Activated effector memory CD4-positive, alpha-beta T cell treated with Interleukin-2 at 50 U/mL for 16 hours (primary cell): ENCODE measurements at places on chromosomes 16 and 17.

GRCh38 chr16:53780051-53780450, 76.1 kb downstream of the FTO start:
- DNase-seq: no peak

DNA sequence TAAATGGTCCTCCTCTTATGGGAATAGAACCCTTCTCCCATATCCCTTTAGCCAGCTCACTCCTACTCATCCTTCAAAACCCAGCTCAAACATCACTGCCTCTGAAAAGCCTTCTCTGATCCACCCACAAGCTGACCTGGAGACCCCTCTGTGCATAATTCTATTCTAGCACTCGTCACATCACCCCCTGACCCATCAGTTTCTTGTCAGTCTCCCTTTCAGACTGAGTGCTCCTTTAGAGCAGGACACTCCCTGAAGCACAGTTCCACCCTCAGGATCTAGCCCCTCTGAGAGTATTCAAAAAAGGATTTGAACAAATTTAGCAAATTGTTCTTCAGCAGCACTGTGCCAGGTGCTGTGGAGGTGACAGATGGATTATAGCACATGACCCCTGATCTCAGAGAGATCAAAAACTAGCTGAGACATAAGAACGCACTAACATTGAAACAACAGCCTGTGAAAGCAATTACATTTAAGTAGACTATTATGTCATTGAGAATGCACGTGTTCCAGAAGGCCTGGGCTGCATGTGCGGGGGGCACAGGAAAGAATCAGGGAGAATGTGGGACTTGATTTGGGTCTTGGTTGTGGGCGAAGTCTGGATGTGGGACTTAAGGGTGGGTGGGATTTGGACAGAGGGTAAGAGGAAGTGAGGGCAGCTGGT, 43.5 kb downstream of the MRPS23 start:
- no peak for DNase-seq

DNA sequence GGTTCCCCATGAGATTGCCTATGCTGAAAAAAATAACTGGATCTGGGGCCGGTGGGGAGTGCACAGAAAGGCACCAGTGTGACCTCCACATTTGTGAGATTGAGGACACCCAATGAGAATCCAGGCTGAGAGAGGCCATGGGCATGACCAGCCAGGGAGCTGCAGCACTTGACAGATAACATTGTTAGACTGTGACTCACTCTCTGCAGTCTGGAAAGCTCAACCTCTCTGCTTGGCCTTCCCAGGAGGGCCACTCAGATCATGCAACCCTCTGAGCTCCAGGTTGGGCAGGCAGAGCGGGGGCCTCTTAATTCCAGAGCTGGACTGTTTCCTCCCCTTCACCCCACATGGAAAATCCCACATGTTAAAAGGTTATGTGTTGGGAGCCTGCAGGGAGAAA, 30.1 kb downstream of the FZD2 start:
- DNase-seq: no peak

DNA sequence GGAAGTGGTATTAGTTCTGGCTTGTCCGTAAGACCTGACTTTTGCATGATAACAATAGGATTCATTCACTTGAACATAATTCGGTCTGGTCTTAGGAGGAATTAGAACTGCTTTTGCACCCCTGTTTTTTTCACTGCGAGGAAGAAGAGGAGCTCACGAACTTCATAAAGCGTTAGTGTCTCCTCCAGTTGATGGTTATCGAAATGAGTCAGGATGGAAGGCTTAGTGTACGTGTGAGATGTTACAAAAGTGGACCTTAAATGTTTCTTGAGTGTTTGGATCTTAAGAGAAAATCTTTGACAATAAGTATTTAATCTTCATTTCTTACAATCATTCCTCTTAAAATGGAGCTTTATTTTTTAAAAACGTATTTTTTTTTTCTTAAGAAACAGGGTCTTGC, 52.8 kb downstream of the USP10 start:
- no peak for DNase-seq

DNA sequence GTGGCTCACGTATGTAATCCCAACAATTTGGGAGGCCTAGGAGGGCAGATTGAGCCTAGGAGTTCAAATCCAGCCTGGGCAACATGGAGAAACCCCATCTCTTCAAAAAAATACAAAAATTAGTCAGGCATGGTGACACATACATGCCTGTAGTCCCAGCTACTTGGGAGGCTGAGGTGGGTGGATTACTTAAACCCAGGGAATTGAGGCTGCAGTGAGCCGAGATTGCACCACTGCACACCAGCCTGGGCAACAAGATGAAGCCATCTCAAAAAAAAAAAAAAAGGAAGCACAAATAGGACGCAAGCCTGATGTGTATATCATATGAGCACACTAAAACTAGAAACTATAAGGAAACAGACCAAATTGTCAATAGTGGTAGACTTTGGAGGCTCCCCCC, 17.1 kb upstream of the FLCN start:
- no peak for DNase-seq

DNA sequence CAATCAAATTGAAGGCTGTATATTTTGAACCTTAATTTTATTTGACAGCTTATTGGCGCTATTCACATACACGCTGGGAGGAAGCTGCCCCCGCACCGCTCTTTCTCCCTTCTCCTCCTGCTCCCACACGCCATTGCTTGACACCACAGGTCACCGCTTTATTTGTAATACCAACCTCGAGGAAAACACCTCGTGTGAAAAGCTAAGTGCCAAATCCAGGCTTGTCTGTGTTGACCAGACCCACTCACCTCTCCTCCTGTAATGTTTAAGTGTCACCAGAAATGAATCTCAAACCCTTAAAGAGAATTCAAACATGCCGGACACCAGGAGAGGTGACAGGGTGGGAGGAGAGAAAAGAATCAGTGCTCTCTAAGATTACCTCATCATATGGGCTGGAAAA, 331.4 kb downstream of the GRIN2A start:
- DNase-seq: no peak

- no peak for DNase-seq
Observed at GRCh38 chr17:76136276-76137000, 4.6 kb downstream of the FOXJ1 start.
